NCI-H446 (cell line): ENCODE measurements at places on chromosomes 13 and 19.
A peak's percentile ranks its signal among the peaks of the same experiment; 100 is the strongest.

DNA sequence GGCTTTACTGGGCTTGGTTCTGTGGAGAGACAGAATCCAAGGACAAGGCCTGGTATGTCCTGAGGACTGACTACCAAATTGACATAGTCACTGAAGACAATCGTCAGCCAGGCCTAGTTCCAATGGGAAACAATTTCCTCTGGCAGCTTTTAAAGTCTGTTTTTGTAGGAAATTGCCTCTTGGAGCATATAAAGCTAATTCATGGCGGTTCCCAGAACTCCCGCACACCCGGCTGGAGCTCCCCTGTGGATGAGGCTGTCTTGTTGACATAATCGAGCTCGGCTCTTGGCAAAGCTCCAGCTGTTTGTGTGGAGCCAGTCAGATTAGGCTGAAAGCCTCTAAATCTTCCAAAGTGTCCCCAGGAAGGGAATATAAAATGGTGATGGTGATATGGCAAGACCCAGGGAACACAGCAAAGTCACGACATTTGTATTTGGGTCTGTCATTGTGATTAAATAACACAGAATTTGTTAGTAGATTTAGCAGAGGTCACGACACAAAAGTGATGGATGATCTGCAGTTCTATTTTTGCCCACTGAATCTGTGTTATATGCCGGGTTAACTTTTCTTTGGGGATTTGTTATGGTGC lies 395.0 kb downstream of the PCDH9 start:
- peak; percentile 24 for DNase-seq

DNA sequence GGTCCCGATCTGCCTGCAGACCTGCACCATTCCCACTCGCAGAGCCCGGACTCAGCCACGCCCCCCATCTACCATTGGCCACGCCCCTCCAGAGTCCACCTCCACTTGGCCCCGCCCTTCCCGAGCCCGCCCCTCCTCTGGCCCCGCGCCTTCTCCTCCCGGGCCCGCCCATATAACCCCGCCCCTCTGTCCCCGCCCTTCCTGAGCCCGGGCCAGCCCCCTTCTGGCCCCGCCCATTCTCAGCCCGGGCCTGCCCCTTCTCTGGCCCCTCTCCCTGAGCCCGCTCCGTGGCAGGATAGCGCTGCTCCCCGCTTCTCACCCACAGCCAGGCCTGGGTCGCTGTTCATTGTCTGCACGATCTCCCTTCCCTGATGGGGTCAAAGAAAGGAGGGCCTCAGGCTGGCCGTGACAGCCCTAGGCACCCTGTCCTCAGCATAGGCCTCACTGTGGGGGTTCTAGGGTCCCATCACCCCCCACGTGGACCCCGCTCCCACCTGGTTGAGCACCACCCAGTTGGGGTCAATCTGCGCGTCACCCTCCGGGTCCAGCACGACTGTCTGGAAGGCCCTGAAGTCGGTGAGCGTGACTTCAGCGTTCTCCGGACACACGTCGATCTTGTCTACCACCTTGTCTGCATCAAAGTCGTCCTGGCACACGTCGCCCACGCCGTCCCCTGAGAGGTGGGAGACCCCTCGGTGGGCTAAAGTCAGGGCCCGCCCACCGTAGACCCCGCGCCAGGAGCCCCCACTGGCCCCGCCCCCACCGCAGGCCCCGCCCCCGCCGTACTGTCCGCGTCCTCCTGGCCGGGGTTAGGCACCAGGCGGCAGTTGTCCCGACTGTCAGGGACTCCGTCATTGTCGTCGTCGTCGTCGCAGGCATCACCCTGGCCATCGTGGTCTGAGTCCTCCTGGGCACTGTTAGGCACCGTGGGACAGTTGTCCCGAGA lies 5.7 kb downstream of the COMP start:
- DNase-seq = peak; percentile 89

- no peak for DNase-seq
These were observed 23.2 kb downstream of the KCTD12 start for GRCh38 chr13:76863022-76863421.

DNA sequence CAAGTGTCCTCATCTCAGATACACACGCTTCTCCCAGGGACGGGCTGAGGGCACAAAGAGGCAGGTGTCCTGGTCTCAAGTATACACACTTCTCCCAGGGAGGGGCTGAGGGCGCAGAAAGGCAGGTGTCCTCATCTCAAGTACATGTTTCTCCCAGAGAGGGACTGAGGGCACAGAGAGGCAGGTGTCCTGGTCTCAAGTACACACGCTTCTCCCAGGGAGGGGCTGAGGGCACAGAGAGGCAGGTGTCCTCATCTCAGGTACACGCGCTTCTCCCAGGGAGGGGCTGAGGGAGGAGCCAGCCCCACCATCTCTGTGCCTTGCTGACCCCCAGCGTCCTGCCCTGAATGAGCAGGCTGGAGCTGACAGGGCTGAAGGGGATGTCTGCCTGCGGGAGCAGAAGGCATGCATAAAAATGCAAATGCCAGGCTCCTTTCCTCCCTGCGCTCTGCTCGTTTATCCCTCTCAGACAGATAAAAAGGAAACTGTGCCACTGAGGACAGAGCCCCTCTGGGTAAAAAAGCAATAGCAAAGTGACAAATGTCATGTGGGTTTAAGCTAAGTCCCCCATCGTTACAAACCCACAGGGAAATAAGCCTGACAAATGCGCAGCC lies 96.1 kb upstream of the UQCRFS1 start:
- DNase-seq = no peak

DNA sequence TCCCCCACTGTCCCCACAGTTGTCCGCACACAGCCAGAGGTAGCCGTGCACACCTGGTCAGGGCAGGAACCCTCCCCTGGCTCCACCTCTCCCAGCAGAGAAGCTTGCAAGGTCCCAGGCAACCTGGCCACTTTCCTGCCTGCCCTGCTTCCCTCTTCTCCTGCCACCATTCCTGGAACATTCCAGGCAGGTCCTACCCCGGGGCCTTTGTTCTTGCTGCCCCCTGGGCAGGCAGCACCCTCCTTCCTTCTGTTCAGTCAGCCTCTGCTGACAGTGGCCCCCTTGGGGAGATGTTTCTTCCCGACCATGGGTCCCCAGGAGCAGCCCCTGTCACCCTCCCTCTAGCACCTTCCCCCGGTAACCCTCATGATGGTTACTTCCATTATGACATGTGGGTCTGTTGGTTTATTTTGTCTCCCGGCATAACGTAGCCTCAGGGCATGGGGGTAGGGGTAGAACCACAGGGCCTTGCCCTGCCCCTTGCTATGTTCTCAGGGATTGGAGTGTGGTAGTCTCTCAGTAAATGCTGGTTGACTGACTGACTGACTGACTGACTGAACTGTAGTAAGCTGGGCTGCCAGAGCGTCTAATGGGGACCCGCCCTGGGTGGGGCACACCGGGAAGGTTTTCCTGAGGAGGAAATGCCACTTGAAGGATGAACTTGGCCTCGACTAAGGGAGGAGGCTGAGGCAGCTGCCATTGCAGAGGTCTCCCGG lies 10.8 kb downstream of the PAK4 start:
- DNase-seq = no peak

GRCh38 chr19:40893112-40893511 lies 11.1 kb upstream of the CYP2A7 start:
- DNase-seq = no peak

- no peak for DNase-seq
These were observed 1576.5 kb downstream of the PCDH9 start for GRCh38 chr13:65653613-65654012.

DNA sequence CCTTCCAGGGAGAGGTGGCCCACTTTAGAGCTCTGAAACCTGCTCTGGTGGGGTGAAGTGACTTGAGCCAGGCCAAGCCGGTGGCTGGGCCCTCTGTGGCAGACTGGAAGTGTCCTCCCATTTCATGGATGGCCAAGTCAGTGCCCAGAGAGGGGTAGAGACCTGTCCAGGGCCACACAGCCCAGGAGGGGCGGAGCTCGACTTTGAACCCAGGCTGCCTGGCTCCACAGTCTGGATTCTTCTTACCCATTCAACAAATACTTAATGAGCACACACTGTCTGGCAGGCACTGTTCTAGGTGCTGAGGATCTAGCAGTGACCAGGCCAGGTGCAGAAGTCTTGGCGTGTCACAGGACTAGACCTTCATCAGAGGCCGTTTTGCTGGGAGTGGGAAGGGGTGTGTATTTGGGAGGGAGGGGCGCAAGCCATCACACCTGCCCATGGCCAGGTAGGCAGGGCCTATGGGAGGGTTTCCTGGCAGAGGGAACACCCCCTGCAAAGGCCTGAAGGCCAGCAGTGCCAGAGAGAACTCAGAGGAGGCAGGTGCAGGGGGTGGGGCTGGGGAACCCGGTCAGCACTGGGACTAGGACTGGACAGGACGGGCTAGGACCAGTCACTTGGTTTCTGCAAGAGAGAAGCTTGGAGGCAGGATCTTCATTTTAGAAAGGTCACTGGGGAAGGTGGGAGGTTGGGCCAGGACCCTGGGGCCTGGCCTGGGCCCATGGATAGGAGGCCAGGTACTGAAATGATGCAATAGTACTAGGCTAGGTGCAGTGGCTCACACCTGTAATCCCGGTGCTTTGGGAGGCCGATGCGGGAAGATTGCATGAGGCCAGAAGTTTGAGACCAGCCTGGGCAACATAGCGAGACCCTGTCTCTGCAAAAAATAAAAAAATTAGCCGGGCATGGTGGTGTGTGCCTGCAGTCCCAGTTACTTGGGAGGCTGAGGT lies 31.8 kb downstream of the DNM2 start:
- DNase-seq = no peak

- no peak for DNase-seq
These were observed 2.7 kb downstream of the WDR88 start for GRCh38 chr19:33134571-33135041.

DNA sequence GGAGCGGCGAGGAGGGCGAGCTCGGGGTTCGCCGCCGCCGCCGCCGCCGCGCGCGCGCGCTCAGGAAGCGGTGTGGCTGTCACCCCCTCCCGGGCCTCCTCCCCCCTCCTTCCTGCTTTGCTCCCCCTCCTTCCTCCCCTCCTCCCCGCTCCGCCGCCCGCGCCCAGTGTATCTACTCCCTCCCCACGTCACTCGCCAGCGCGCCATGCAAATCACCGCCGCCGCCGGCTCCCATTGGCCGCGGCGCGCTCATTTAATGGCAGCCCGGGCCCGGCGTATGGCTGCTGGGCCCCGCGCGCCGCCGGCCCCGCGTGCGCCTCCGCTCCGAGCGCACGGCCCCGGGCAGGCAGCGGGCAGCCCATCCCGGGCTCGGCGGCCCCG lies 335 bp upstream of the SOX1 start:
- DNase-seq = no peak

GRCh38 chr13:107374038-107374437 lies 806.1 kb upstream of the ARGLU1 start:
- no peak for DNase-seq

DNA sequence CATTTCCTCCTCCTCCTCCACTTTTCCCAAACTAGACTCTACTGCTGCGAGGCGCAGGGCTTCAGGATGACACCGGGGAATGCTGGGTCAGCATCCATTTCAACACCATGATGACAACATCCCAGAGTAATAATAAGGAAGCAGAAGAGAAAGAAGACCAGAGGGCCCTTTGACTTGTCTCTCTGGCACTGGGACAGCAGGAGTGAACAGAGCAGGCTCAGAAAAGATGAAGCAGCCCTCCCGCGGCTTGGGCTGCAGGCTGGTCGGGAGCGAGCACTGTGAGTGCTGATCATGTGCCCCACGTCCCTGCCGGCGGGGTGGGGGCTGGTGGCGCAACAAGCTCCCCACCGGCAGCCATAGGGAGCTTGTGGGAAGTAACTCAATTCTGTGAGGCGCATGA lies 30.5 kb downstream of the RANBP3 start:
- no peak for DNase-seq

- DNase-seq = no peak
These were observed 416.3 kb downstream of the LIG4 start for GRCh38 chr13:107799001-107799400.

DNA sequence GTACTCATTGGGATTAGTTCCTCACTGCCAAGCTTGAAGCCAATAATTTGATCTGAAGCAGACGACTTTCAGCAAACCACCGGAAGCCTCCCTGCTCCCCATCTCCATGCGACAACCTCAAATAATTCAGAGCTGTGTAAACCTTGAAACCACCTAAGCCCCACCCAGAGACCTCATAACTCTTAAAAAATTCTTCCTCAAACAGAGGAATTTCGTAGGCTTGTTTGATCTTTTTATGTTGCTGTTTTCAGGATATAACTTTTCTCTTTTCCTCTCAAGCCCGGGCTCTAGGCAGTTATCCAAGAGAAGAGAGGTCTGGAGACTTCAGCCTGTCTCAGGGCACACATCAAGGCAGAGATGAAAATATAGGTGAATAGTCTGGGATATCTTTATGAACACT lies 311.6 kb downstream of the KCNRG start:
- no peak for DNase-seq

GRCh38 chr13:70568571-70568970 lies 460.3 kb upstream of the KLHL1 start:
- peak; percentile 27 for DNase-seq

- no peak for DNase-seq
These were observed 8.8 kb upstream of the DACH1 start for GRCh38 chr13:71875823-71876222.

- no peak for DNase-seq
These were observed 13.2 kb downstream of the FREM2 start for GRCh38 chr13:38700051-38700450.

GRCh38 chr19:10378124-10378523 lies 2.2 kb downstream of the TYK2 start:
- DNase-seq = no peak

GRCh38 chr13:113882267-113882630 lies 18.4 kb upstream of the GAS6 start:
- no peak for DNase-seq

DNA sequence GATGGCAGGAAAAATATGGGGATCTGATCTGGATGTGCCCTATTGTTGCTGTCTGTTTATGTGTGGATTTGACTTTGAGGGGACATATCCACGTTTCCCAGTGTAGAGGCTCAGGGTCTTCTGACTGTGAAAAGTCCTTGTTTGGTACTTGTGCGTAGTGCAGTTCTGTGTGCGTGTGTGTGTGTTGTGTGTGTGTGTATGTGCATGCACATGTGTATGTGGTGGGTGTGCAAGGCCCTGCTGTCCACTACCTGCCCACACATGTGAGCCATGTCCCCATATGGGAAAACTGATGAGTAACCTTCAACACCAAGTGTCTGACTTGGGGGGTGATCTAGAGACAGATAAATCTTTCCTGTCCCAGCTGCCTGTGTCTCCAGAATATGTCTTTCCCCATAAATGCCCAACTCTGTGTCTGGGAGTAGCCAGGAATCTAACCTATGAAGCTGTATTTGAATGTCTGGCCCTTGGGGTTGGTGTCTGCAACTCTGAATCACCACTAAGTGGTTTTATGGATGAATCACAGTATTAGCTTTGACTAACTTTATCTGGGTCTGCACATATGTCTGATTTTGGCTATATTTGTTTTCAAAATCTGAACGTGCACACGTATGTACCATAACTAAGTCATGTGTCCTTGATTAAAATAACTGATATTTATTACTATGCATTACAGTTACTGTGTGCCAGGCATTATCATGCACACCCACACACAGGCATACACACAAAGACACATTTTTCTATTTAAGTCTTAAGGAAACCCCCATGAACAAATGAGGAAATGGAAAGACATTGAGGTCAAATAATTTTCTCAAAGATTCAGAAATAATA lies 17.4 kb downstream of the KLK2 start:
- DNase-seq = no peak

- DNase-seq = no peak
These were observed 46.7 kb upstream of the MEDAG start for GRCh38 chr13:30859326-30859725.

- DNase-seq = no peak
These were observed 101.1 kb downstream of the EDNRB start for GRCh38 chr13:77817521-77817920.

GRCh38 chr13:37752146-37752545 lies 117.4 kb downstream of the TRPC4 start:
- no peak for DNase-seq

- no peak for DNase-seq
These were observed 89.7 kb downstream of the STARD13 start for GRCh38 chr13:33195693-33196464.

- DNase-seq = peak; percentile 0
These were observed 1769.0 kb upstream of the PCDH20 start for GRCh38 chr13:63184693-63185092.
